ENCODE measurements at places on chromosomes 2 and 18.

DNA sequence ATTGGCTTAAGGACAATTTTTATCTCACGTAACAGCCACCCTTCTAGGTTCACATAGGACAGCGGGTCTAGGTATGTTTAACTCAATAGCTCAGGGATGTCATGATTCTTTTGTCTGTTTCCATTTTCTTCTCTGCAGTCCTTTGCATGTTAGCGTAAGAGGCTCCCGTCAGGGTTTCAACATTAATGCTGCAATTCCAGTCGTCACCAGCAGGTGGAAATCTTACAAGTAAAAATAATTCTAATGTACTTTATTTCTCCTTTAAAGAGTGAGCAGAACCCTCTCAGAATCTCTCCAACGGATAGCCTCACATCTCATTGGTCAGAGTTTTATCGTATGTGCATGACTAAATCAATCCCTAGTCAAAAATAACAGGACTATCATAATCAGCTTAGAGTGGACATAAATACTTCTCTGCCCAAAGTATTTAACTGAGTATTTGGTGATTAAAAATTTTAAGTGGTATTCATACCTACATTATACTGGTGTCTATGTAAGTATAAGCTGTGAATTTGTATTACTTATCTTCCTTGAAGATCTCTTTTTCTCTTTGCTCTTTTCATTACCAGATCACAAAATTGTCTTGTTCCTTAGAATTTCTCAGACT, 487.2 kb upstream of the GCFC2 start:
- peak; percentile 69 for DNase-seq

GRCh38 chr2:6214471-6214870, 522.3 kb downstream of the SOX11 start:
- DNase-seq = no peak

- DNase-seq = no peak
Measured at GRCh38 chr18:38642711-38643110, 1077.1 kb upstream of the CELF4 start.

DNA sequence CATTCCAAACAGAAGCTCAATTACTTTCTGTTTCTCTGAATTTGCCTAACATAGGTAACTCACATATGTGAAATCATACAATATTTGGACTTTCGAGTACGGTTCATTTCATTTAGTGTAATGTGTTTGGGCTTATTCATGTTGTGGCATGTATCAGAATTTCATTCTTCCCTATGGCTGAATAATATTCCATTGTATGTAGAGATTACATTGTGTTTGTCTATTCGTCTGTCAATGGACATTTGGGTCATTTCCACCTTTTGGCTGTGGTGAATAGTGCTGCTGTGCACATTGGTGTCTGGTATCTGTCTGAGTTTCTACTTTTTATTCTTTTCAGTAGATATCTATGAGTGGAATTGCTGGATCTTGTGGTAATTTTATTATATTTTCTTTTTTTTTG, 43.9 kb downstream of the LBH start:
- no peak for DNase-seq

- DNase-seq = no peak
Measured at GRCh38 chr2:176118601-176119339, 2.2 kb downstream of the HOXD10 start.

DNA sequence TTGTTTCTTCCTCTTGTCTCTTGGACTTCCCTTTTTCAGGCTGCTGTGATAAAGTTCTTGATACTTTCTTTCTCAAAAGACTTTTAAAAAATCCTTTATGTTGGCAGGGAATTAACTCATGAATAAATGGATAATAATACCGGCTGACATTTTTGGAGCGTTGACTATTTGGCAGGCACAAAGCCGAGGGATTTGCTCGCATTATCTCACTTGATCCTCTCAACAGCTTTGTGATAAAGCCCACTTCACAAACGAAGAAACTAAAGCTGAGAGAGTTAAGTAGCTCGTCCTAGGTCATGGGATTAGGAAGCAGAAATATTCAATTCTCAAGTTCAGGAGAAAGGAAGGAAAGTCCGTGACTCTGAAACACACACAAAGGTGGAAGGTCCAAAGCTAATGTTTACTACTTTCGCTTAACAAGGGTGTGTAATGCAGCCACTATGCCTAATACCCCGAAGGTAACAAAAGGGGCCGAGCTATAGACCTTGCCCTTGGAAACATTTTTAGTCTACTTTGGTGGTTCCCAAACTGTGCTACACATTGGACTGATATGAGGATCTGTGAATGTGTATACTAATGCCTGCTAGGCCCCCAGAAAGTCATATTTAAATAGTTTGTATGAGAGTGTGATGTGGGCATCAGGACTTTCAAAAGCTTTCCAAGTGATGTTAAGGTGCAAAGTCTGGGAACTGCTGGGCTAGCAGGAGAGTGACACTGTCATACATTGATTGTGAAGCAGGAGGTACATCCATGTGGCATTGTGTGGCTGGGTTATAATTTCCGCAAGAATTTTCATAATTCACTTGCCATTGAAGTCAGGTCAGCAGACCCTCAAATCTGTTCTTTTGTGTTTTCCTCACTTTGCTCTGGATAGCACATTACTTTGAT, 508.4 kb downstream of the PLCL1 start:
- DNase-seq = no peak

DNA sequence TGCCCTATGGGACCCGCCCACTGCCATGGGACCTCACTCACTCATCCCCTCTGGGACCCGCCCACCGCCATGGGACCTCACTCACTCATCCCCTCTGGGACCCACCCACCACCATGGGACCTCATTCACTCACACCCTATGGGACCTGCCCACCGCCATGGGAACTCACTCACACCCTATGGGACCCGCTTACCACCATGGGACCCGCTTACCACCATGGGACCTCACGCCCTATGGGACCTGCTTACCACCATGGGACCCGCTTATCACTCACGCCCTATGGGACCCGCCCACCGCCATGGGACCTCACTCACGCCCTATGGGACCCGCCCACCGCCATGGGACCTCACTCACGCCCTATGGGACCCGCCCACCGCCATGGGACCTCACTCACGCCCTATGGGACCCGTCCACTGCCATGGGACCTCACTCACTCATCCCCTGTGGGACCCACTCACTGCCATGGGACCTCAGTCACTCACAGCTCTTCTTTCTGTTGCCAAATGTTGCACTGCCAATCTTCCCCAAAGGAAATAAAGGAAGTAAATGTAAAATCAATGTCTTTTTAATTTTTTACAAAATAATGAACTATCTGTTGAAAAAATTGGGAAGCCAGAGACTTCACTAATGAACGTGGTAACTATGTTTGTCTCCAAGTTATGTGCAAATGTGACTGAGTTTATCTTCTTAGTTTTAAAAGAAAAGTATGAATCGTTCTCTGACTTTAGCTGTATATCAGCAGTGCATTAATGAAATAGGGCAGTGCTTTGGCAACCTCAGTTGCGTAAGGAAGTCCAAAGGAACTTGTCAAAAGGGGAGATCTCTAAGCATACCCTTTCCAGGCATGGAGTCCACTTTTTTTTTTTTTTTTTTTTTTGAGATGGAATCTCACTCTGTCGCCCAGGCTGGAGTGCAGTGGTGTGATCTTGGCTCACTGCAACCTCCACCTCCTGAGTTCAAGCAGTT, 101.5 kb upstream of the MGAT5 start:
- no peak for DNase-seq

GRCh38 chr2:69483024-69483423, 45.8 kb upstream of the NFU1 start:
- no peak for DNase-seq

- DNase-seq = no peak
Measured at GRCh38 chr2:84038866-84039265, 420.2 kb downstream of the SUCLG1 start.

DNA sequence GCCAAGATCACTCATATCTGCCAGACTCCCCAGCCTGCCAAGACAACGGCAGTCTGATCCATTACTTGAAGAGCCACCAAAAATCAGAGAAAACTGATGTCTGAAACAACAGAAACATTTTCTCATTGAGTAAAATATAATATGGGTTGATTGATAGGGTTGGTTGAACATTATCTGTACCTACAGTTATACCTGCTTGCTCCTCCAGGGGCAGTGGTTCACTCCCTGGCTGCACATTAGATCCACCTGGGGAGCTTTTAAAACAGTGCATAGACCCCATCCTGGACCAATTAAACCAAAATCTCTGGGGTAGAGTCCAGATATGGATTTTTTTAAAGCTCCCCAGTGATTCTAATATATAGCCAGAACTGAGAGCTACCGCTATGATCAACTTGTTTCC, 43.6 kb upstream of the SLC14A2 start:
- no peak for DNase-seq

DNA sequence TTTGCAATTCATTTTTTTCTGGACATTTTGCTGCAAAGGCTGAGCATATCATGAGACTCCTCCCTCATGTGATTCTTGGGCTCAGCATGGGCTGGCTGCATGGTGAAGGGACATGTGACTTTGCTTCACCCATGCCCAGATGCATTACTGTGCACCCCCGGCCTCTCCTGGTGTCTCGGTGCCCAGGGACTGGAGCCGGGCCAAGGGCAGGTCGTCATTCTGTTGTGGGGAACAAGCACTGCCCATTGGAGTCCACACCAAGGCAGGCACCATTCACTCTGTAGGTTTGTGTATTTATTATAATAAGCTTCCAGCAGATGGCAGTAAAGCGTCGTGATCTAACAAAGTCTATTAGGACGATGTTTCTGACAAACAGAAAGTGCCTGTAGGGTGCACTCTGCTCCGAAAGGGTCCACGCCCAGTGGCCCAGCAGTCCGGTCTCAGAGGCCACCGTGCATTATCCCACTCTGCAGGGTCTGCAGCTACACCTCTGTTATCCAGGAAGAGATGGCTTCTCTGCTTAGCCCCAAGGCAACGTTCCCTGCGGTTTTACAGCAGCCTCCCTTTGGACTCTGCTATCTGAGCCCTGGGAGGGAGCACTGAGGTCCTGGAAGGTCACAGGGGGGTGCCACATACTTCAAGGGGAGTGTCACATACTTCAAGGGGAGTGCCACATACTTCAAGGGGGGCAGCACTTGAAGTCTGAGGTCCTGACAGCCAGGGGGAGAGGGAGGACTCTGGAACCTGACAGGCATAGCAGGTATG, 219.6 kb downstream of the TSN start:
- peak; percentile 74 for DNase-seq

DNA sequence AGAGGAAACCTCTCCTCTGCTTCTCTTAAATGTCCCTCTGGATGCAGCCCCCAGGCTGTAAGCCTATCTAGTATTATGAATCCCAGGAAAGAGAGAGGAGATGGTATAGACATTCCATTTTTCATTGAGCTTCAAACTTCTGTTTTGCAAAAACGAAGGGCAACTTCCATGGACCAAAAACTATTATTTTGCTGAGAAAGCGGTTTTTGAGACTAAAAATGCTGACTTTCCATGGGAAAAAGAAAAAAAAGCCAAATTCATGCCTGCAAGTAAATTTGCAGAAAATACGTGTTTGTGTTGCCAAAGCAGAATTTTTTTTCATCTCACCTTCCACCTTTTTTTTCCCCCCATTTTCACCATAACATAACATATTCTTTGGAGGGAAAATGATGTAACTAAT, 272.5 kb upstream of the CELF4 start:
- DNase-seq = no peak

DNA sequence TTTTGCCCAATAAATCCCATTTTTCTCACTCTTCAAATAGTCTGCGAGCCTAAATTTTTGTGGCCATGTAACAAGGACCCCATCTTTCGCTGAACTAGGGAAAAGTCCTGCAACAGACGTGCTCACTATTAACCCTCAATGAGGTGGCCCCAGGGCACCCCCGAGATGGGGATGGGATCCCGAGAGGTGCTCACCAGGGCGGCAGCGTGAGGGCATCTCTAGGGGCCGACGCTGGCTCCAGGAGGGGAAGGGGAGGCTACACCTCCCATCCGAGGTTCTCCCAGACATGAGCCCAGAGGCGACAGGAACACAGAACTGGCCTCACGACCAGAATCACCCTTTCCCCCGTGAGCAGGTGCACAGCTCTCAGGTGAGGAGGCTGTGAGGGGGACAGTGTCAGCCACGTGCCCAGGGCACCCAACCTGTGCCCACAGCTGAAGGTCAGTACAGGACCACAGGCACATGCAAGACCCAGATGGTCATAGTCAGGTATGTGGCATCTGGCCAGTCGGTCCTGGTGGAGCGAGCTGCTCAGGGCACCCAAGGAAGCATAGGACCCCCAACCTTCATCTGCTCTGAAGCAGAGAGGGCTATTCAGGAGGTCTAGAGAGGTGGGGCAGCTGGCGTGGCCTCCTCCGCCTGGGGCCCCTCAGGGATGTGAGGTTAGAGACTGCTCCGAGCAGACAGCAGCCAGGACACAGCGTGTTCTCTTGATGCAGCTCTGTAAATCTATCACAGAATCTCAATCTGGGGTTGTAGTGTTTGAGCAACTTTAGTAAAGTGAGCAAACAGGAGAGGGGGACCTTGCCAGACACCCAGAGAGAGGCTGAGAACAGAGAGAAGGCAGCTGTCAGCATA, 62.8 kb downstream of the PXDN start:
- DNase-seq = no peak

DNA sequence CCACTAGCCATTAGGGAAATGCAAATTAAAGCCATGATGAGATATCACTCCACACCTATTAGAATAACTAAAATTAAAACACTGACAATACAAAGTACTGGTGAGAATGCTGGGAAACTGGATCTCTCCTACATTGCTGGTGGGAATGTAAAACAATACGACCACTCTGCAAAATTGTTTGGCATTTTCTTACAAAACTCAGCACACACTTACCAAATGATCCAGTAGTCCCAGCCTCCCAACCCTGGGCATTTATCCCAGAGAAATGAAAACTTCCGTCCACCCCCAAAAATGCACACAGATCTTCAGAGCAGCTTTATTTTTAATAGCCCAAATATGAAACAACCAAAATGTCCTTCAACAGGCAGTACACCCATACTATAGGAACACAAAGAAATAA, 8.9 kb upstream of the TMSB10 start:
- no peak for DNase-seq

DNA sequence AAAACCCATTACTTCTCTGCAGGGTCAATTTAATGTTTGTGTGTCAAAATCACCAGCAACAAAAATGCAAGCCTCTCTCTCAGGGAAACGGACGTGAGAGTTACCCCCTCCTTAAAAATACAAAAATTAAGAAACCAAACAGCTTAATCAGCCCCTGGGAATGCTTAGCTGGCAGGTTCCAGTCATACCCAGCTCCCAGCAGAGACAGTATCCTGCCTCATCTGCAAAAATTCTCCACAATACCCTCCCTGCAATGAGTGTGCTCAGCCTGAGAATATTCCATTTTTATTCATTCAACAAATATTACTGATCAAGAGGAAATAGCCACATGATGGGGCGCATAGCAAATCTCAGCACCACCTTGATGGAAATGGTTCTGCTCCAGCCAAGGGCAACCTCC, 36.3 kb downstream of the ST8SIA5 start:
- no peak for DNase-seq
